ENCODE measurements at places on chromosomes 1 and 21.
A peak's percentile ranks its signal among the peaks of the same experiment; 100 is the strongest.

- DNase-seq = peak; percentile 56
Observed at GRCh38 chr1:6208723-6209660, 3.1 kb downstream of the RNF207 start.

DNA sequence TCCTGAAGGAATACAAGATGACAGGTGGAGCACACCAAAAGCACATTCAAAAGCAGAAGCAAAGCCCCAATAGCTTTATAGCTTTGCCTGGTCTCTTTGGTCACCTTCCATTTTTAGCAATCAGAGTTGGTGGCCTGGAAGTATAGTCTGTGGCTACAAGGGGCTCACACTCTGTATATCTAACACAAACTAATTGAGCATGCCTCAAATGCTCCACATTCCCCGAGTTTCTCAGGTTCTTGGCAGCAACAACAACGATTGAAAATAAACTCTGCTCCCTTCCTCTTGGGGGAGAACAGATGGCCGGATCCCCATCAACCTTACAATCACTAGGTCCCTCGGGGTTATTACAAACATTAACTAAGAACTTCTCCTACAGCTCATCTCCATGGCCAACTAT is 24.9 kb upstream of the TADA1 start:
- DNase-seq = no peak

GRCh38 chr1:70910013-70910412 is 137.6 kb downstream of the PTGER3 start:
- DNase-seq = no peak

GRCh38 chr1:160768295-160768657 is 27.7 kb upstream of the LY9 start:
- no peak for DNase-seq

DNA sequence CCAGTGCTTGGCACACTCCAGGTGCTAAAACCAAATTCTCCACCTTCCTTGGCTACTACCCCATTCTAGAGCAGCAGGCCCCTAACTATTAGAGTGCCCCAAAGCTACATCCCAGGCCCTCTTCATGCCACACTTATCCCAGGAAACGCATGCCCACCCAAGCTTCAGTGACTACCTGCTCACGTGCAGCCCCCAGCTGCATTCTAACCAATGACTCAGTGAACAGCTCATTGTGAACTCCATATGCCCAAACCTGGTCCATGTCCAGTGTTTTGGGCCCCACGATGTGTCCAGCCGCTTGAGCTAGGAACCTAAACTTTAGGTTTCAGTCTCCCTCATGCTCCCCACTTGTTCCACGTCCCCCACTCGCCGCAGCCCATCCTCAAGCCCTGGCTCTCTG is 41.5 kb downstream of the NKAIN1 start:
- no peak for DNase-seq

GRCh38 chr1:236502579-236502971 is 21.2 kb upstream of the LGALS8 start:
- DNase-seq = no peak

DNA sequence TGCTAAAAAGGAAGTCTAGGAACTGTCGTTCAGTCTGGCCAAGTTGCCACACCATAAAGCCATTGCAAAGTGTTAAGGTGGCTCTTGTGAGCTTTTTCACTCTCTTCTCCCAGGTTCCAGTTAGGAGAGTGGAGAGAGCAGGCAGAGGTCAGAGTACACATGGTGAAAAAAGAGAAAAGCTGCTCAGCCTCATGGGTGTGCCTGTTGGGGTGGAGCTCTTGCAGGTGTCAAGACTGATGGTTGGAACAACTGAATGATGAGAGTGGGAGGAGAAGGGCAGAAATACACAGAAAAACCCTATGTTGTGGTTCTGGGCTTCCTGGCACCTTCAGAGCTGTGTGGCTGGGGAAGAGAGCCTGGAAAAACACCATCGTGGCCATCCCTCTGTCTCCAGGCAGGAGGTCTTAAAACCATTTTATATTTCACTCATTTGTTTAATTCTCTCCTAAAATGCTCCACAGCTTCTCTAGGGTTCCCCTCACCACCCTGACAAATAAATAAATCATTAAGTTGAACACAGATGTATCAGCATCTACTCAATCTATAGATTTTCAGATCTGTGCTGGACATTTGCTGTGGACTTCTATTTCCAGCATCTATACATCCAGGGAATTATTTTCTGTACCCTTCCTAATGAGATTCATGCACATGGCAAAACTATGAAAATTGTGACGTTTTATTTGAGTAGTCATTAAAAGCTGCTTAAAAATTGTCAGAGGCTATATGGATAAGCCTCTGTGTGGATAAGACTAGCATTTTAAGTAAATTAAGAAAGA is 17.5 kb downstream of the UBASH3A start:
- DNase-seq = no peak

GRCh38 chr1:57300186-57300585 is 123.7 kb downstream of the DAB1 start:
- DNase-seq = no peak

GRCh38 chr1:200118779-200119505 is 91.4 kb downstream of the NR5A2 start:
- DNase-seq = no peak

DNA sequence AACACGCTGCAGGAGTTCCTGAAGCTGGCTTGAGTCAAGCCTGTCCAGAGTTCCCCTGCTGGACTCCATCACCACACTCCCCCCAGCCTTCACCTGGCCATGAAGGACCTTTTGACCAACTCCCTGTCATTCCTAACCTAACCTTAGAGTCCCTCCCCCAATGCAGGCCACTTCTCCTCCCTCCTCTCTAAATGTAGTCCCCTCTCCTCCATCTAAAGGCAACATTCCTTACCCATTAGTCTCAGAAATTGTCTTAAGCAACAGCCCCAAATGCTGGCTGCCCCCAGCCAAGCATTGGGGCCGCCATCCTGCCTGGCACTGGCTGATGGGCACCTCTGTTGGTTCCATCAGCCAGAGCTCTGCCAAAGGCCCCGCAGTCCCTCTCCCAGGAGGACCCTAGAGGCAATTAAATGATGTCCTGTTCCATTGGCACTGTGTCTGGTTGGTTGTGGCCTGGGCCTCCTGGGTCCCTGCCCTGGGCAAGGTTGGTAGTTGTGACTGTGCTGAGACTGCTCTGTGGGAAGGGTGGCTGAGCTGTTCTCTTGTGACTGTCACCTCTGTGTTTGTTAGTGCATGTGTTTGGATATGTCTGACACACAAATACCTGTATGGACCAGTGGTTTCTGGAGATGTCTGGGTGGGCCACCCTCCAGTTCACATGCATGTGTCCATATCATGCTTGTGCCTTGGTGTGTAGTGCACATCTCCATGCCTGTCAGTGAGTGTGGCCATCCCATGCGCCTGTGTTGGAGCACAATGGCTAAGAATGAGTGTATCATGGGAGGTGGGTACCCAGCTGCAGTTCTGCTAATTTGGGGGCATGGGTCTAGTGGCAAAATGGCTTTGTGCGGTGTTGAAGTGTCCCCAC is 1.4 kb downstream of the SH3BGRL3 start:
- no peak for DNase-seq

DNA sequence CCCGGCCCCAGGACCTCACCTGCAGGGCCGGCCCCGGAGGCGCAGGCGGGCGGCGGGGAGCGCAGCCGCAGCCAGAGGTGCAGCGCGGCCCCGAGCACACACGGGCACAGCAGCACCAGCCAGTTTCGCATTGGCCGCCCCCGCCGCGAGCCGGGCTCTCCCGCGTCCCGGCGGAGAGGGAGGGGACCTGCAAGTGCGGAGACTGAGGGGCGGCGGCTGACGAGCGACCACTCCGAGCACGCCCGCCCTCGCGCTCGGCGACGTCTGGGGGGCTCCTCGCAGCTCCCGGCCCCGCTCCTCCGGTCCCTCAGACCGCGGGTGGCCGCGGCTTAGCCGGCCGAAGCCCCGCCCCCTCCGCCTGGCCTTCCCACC is at the start of gene B3GALNT2:
Gene B3GALNT2 (minus strand): TSS at position 331 of the 372 bp plus-strand sequence. CDS start 200 bp downstream, at position 131.
- DNase-seq = no peak

DNA sequence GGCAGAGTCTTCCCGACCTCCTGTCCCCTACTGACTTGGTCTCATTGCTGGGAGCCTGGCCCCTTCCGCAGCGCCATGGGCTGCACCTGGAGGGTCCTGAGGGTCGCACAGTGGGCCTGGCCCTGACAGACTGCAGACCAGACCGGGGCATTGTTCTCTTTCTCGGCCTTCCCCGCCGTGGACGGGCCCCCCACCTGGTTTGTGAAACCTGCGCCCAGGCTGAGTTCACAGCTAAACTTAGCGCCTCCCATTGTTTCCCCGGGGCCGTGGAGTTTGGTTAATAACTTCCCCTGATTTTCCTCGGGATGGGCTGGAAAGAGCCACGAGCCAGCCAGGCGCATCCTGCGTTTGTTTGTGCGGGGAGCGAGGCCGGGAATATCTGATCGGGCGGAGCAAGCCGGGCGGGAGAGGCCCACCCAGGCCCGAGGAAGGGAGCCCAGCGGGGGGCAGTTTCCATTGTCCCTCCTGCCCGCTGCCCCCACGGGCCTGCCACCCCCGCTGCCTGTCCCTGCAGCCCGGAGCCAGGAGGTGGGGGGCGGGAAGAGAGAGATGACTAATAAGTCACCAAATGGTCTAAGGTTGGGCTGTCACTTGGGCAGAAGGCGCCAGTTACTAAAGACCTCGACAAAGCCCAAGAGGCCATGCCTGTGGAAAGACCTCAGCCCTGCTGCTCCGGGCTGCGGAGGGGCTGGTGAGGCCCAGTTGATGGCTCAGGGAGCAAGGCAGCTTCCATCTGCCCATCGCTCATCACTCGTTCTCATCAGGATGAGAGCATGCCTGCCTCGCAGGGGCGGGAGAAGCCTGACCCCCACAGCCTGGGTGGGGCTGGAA is 39.0 kb upstream of the ARHGEF16 start:
- no peak for DNase-seq

- DNase-seq = no peak
Observed at GRCh38 chr1:110300412-110301085, 38.6 kb upstream of the RBM15 start.

DNA sequence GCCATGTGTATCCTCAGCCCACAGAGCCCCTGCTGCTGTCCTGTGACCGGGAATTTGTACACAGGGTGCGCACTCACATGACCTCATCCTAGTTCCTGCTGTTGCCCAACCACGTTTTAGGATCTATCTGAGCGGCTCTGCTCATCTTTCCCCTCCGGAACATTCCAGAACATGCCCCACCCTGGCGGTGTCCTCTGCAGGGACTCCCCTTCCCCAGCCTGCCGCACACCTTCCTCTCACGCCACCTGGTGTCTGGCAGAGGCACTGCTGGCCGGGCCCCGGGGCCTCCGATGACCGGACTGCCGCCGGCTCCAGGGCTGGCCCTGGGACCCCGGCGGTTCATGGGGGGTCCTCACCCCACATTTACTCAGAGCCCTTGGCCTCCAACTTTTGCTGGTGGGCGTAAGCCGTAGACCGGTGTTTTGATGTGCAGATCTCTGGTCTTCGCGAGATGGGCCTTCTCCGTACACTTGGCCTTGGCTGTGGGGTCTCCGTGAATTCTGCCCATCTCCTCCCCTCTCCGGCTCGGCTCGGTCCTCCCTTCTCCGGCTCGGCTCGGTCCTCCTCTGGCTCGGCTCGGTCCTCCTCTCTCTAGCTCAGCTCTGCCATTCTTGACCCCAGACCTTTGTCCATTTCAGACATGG is 29.5 kb downstream of the ARHGEF16 start:
- DNase-seq = no peak

GRCh38 chr21:36092681-36093080 is 22.9 kb downstream of the CBR1 start:
- DNase-seq = no peak

GRCh38 chr1:107124694-107125093 is 16.1 kb upstream of the NTNG1 start:
- DNase-seq = no peak

- no peak for DNase-seq
Observed at GRCh38 chr1:209756615-209757445, 977 bp downstream of the TRAF3IP3 start.

- no peak for DNase-seq
Observed at GRCh38 chr1:24963099-24963872, 33.2 kb upstream of the RUNX3 start.

DNA sequence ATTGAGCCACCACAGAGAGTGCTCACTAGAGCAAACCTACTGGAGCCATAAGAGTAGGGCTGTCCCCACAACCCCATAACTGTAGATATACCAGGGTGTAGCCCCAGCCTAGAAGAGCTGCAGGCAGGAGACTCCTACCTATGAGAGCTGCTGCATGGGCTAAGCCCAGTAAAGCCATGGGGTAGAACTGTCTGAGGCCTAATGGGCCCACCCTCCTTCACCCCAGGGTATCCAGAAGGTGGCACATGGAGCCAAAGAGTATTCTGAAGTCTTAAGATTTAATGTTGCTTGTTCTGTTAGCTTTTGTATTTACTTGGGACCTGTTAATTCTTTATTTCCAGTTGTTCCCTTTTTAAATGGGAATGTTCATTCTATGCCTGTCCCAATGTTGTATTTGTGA is 1193.7 kb upstream of the ADGRL2 start:
- no peak for DNase-seq

DNA sequence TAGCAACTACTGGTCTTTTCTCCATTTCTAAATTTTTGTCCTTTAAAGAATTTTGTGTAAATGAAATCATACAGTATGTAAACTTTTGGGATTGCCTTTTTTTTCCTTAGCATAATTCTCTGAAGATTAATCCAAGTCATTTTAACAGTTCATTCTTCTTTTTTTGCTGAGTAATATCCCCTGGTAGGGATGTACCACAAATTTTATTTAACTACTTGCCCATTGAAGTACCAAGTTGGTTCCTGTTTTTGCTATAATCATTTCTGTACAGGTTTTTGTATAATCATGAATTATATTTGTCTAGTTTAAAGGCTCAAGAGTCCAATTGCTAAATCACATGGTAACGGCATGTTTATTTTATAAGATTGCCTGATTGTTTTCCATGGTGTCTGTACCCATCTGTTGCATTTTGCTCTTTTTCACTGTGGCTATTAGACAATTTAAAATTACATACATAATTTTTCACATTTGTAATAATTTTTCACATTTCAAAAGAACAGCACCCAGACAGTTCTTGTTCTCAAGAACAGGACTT is 891.1 kb downstream of the USP25 start:
- DNase-seq = no peak

DNA sequence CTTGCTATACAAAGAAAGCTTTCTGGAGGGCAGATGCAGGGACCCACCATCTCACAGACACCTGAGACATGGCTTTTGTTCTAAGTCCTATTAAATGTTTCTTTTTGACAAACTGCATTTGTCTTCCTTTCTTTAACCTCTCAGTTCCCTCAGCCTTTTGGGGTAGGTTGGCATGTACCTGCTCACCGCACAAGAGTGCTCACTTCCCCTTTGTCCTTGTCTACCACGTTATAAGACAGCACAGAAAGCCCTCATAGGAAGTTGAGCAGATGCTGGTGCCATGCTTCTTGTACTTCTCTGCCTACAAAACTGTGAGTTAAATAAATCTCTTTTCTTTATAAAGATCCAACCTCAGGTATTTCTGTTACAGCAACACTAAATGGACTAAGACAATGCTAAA is 31.9 kb upstream of the RGS21 start:
- DNase-seq = no peak

GRCh38 chr1:10084045-10084444 is 51.3 kb downstream of the UBE4B start:
- DNase-seq = no peak

GRCh38 chr1:39046613-39047210 is 20.6 kb downstream of the NDUFS5 start:
- no peak for DNase-seq
